ENCODE measurements at places on chromosomes 11 and 22.

DNA sequence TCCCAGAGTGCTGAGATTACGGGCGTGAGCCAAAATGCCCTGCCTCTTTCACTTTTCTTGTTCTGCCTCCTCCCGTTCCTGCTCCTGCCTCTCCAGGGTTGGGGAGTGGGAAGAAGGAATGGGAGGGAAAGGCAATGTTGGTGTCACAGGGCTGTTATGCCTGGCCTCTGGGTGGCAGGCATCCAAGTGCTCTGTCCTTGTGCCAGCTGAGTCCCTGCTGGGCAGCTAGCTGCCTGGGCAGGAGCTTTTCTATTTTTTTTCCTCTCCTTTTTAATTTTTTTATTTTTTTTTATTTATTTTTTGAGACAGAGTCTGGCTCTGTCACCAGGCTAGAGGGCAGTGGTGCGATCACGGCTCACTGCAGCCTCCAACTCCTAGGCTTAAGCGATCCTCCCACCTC, 4.1 kb upstream of the SAC3D1 start:
- DNase-seq, result no peak

DNA sequence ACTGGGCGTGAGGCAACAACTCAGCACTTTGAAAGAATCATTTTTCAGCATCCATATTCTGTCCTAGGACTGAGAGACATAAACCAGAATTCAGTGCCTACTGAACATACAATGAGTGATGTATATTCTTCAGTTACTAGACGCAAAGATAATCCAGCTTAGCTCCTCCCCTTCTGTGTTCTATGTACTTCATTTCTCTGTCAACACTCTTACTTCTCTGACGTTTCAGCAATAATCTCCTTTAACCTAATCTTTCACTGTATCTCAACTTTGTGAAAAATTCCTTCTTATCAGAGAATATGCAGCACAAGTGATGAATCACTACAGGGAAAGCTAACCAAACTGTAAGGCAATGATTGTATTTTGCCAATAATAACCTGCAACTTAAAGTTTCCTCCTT, 2.5 kb upstream of the OR51B5 start:
- no peak for DNase-seq

- no peak for DNase-seq
Observed at GRCh38 chr11:87908086-87908485, 267.2 kb downstream of the RAB38 start.

- peak; percentile 45 for DNase-seq
Observed at GRCh38 chr11:125315079-125315740, 150.7 kb downstream of the PKNOX2 start.

- DNase-seq, result peak; percentile 74
Observed at GRCh38 chr11:116276051-116277044, 496.4 kb downstream of the BUD13 start.

DNA sequence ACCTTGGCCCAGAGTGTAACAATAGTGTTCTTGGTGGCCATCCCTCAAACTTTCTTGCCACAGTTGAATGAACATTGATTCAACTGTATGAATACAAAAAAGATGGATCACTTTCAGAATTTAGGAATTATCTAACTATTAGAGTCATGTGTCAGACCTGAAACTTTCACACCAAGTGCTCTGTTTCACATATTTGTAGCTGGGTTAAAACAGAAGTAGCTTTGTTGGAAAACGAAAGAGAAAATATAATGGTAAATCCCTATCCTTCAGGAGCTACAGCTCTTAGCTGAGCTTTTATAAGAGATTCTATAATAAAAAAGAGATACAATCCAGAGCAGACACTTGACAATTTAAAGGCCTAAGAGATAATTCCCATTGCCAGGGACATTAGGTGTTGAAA, 719.3 kb downstream of the JRKL start:
- DNase-seq, result no peak

DNA sequence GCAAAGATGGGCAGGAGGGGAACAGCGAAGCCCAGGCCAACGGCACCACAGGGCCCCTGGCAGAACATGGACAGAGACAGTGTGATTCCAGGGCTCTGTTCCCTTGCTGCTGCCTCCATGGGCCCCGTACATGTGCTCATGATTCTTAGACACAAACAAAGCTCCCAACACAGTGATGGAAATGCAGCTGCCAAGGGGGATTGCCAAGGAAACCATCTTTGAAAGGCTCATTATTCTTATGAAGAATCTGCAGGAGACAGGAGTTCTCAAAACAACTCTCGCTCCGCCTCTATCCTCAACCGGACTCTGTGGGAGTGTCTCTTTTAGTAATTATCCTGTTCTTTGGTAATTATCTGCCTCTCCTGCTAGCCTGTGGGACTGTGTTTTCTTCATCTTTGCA, 32.2 kb downstream of the SERPINH1 start:
- DNase-seq, result no peak

DNA sequence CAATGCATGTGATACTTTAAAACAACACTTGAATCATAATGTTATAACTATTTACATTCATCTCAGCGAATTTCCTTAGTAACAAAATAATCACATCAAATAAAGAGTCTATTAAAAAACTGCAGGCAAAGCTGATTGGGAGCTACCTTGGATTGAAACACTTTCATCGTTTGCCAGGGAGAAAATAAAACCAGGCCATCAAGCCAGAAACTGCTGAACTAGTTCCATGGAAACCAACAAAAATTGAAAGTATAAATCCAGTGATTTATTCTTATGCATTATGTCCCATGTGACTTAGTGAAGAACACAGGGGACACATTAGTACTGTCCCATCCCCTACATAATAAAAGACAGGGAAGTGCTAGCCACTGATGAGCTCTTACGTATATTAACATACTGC, 21.7 kb downstream of the SLC35F2 start:
- DNase-seq, result no peak

GRCh38 chr22:25452116-25452700, 112.3 kb upstream of the GRK3 start:
- no peak for DNase-seq

- peak; percentile 66 for DNase-seq
Observed at GRCh38 chr11:86041975-86042378, 26.9 kb downstream of the PICALM start.
